CD4-positive, alpha-beta T cell treated with Interleukin-6 at 100 ng/mL for 8 hours (primary cell): ENCODE measurements at places on chromosomes 2 and 18.

GRCh38 chr2:28321426-28321825 lies 71.2 kb upstream of the FOSL2 start:
- no peak for DNase-seq

- DNase-seq = no peak
These were observed 72.5 kb downstream of the DGKD start for GRCh38 chr2:233426619-233427342.

GRCh38 chr18:3889121-3889520 lies 439.1 kb downstream of the TGIF1 start:
- DNase-seq = no peak

DNA sequence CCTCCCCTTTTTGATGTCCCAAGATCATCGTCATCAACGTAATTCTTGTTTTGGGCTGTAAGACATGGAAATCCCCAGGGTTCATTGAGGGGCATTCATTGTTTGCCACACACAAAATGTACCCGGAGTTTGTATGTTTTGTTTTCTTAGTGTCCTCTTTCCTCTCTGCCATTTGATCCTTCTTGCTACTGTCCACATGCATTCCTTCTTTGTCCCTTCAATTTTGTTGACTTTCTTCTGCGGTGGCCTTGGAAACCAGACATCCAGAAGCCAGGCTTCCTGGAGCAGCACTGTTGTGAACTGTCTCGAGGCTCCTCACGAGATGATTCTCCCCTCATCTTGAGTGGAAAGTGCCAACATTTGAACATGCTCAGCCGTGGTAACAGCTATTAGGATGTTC lies 24.8 kb downstream of the IGFBP2 start:
- no peak for DNase-seq

DNA sequence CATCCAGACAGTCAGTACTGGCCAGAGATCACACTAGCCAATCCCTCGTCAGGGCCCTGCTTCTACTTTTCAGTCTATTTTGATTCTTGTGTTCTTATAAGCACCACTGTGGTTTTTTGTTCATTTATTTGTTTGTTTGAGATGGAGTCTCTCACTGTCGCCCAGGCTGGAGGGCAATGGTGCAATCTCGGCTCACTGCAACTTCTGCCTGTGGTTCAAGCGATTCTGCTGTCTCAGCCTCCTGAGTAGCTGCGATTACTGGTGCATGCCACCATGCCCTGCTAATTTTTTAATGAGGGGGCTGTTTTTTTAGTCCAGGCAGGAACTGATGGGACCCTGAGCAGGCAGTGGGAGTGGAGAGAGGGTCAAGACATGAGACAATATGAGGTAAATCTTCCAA lies 64.9 kb upstream of the KIF5C start:
- DNase-seq = no peak

GRCh38 chr2:234095301-234095700 lies 44.8 kb downstream of the SPP2 start:
- no peak for DNase-seq

- no peak for DNase-seq
These were observed 54.4 kb upstream of the FOSL2 start for GRCh38 chr2:28338046-28338817.

GRCh38 chr18:31105733-31106132 lies 3.5 kb upstream of the DSC2 start:
- no peak for DNase-seq

DNA sequence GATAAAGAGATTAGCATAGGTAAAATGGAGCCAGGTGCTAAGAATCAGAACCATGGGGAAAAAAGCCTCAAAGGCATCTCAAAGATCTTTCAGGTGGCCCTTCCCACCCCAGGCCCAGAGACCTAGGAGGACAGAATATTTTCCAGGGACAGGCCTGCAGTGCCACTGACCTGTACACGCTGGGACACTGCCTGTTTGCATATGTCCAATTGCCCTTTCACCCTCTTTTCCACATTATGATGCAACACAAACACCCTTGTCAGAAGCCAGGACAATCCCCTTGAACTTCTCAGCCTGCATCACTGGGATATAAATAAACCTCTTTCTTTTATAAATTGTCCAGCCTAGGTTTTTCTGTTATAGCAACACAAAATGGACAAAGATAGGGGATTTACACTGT lies 419.1 kb downstream of the TRIB2 start:
- DNase-seq = no peak

GRCh38 chr18:24016643-24017042 lies 2.1 kb downstream of the TTC39C start:
- no peak for DNase-seq

DNA sequence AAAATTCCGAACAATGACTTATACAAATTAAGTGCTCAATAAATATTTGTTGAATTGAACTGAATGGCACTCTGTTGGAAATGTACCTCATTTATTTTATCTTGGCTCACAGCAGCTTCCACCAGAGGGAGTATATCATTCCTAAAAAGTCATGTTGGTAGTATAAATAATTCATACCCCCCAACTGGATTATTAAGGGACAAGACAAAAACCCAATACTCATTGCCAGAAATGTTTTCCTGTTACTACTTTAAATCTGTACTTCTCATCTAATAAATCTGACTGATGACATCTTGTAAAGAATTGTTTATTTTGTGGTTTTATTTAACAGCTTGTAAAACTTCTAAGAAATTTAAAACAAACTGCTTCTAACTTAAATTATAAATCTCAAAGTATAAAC lies 163.9 kb downstream of the CDH2 start:
- no peak for DNase-seq

GRCh38 chr2:196970099-196970498 lies 43.6 kb upstream of the PGAP1 start:
- no peak for DNase-seq

DNA sequence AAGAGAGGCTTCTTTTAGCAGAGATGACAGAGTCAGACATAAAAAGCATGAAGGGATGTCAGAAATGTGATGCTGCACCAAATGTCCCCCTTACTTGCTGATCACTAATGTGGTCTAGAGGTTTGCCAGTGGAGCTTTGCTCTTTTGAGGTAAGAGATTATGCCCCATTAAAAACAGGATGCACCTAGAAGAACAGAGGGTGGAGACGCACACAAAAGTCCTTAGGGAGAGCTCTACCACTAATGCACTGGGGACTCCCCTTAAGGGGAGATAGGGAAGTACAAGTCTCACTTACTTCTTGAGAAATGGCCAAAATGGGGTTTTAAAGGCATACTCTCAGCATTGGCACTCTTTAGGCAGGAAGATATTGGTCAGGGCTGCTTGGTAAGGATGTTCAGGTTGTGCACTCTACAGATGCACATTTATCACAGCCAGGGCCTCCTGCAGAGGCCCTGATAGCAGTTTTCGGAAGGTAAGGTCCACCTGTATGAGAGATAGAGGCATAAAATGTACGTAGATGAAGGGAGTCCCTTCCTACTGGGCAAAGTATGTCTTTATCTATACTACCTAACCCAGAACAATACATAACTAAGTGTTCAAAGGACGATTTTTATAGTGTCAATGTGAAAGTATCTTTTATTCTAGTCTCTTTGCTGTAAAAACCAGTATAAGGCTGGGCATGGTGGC lies 17.0 kb upstream of the SCYGR1 start:
- DNase-seq = no peak

- no peak for DNase-seq
These were observed 54.6 kb downstream of the RDH14 start for GRCh38 chr2:18505703-18506341.

DNA sequence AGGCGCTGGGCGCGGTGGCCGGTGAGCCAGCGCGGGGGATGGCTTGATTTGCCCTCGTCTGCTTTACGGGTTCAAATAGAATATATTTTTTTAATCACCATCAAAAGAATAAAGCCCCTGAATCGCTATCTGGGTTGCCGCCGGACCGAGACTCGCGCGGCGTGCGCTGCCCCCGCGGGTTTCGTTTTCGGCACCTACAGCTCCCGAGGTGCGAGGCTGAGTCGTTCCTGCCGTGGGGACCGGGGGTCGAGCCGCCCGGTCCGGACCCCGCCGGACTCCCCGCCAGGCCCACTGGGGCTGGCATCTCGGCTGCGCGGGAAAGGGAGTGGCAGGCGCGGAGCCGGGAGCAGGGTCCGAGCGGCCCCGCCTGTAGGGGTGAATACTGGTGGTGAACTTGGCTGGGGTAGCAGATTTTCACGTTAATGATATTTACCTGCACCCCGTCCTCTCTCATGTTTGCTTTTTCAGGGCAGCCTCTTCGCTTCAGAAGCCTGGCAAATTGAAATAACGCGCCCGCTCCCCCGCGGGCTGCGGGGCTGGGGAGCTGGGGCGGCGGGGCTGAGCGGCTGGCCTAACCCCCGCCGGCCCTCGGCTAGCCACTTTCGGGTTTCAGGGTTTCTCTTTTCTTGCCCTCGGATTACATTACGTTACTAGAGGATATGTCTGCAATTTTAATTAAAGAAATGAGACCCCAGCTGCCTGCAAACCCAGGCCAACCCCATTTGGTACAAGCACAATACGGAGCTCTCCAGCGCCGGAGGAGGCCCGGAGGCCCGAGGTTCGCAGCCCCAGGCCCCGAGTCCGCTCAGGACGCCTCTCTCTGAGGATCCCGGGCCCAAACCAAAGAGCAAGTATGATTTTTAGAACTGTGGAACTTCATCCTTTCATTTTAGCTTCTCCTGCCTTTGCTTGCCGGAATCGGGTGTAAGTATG lies 1.7 kb upstream of the CELF4 start:
- DNase-seq = no peak

- DNase-seq = no peak
These were observed 9.2 kb upstream of the PAIP2B start for GRCh38 chr2:71235930-71236587.

GRCh38 chr2:224436634-224437033 lies 34.7 kb upstream of the FAM124B start:
- no peak for DNase-seq

DNA sequence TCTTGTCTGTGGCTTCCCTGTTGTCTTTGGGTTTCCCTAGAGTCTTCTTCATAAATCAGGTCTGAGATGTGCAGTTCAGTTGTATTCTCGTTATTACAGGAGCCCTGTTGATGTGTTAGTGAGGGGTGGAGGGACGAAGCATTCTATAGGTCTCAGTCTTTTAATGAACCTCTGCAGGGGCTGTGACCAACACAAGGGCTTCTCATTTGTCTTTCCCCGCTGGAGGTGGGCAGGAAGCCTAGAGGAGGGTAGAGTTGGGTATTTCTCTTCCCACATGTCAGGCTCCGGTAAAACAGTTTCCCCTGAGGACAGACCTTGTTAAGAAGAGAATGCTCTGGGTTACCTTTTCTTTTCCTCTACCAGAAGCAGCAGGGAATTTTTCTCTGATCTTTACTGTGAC lies 31.2 kb downstream of the PROC start:
- DNase-seq = no peak

GRCh38 chr2:46872902-46873603 lies 42.6 kb downstream of the MCFD2 start:
- DNase-seq = no peak

GRCh38 chr2:241317391-241317790 lies 1.7 kb downstream of the SEPTIN2 start:
- DNase-seq = no peak

DNA sequence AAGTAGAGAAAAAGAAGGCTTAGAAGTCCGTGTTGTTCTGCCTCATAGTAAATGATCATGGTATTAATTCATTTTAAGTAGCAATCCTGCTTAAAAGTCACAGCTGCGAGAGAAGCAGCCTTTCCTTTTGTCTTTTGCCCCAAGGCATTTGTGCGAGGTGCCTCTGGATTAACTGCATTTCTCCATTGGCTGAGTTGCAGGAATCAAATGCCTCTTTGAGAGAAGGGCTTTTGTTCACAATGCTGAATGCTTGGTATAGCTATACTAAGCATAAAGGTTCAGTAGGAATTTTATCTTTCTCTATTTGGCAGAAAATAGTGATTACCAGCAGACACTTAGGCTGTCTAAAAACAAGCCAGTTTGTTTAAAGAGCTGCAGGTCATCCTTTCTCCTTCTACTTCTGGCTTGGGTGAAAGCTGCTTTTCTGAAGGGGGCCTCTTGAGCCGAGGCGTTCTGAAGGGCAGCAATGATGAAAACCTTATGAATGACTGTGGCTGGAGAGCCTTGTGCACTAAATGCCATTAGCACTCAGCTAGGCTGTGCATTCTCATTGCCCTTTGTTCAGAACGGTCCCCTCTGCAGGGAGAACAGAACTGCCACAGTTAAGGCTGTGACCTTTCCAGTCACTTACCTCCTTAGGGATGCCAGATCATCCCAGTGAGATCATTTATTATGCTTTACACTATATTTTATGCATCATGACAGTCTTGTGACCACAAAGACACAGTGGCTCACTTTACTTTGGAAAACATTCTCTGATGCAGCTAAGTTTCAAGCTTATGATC lies 68.8 kb upstream of the TMEM87B start:
- DNase-seq = no peak

DNA sequence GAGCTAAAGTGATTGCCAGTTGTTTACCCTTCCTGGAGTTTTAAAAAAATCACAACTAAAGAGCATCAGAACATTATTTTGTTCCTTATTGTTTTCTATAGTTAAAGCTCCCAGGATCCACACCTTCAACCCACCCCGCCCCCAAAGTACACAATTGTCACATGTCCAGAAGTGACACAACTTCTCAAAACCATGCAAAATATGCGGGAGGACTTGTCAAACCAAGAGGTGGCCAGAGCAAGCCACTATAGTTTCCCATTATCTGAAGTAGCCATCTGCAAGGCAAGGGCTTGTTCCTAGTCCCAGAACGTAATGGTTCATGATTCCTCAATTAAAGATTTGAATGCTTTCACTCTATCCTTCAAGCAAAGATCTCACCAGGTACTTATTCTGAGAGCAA lies 9.9 kb upstream of the INO80C start:
- DNase-seq = no peak

DNA sequence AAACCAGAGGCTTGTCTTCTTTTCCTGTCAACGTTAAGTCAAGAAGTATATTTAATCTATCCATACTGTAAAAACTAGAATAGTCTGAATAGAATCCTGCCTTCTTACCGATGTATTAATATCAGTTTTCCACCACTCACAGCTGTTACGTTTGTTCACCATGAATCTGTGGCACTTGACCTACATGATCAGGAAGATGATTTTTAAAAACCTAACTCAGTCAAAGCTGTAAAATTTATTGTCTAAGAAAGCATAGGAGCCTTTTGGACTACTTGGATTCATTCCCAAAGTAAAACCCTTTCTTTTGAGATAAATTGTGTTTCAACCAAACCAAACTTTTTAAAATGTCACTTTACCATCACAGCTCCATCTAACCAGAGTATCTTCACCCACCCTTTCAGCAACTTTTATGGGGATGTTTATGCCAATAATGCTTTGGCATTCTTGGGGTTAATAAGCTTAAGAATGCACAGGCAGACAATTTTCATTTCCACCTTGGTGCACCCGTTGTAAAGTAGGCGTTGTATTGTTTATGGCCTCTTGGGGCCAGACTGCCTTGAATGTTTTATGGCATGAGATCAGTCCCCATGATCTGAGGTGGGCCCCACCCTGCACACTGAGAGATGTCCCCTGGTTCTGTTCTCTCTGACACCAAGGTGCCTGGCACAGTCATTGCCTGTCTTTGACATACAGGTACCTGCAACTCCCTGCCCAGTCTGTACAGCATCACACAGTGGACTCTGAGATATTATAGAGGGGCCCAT lies 176.2 kb upstream of the EPAS1 start:
- DNase-seq = no peak
